ENCODE measurements at places on chromosomes 2 and 18.

DNA sequence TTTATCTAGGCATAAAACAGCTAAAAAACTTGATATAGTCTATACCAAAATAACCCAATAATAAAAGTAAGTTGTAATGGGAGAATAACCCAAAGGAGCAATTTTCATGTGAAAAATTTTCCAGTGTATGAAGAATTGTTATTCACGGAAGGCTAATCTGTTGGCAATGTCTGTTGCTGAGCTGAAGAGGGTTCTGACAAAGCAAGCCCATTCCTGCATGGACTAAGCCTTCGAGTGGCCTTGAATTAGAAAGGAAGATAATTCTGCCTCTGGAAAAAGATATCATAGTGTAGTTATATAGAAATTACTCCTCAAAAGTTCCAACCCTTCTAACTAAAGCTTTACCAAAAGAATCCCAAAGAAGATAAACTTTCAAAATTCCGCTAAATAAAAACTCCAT is 101.5 kb downstream of the MAP2 start:
- no peak for DNase-seq

DNA sequence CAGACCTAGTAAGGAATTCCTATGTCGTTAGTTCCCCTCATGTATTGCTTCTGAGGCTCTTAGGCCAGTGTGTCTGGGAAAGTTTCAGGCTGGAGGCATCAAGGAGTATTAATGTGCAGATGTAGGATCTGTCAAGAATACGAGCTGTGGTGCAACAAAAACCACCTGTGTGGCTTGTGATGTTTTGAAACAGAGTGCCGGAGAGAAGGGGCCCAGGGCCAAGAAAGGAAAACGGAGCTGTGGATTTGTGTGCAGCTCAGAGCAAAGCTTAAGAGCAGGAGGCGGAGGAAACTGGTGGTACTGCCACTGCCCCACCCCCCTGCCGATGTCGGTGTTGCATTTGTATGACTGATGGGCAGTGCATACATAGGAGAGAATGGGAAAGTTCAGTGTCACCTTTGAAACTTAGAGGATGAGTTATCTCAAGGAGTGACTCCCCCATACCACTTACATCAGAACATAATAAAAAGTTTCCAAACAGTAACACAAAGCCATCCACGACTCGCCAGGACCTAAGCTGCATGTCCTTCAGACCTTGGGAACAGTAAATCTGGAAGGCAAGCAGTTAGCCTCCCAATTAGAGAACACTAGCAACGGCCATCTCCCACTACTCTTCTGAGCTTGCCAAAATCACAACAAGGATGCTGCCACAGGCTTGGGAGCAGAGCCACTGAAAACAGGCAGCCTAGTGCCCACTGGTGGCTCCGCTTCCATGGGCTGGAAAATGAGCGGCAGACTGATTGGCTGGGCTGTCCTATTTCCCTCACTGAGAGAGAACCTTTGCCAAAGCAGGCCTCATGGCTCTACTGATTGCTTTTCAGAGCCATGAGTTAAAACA is 152.7 kb upstream of the NT5C1B start:
- no peak for DNase-seq

DNA sequence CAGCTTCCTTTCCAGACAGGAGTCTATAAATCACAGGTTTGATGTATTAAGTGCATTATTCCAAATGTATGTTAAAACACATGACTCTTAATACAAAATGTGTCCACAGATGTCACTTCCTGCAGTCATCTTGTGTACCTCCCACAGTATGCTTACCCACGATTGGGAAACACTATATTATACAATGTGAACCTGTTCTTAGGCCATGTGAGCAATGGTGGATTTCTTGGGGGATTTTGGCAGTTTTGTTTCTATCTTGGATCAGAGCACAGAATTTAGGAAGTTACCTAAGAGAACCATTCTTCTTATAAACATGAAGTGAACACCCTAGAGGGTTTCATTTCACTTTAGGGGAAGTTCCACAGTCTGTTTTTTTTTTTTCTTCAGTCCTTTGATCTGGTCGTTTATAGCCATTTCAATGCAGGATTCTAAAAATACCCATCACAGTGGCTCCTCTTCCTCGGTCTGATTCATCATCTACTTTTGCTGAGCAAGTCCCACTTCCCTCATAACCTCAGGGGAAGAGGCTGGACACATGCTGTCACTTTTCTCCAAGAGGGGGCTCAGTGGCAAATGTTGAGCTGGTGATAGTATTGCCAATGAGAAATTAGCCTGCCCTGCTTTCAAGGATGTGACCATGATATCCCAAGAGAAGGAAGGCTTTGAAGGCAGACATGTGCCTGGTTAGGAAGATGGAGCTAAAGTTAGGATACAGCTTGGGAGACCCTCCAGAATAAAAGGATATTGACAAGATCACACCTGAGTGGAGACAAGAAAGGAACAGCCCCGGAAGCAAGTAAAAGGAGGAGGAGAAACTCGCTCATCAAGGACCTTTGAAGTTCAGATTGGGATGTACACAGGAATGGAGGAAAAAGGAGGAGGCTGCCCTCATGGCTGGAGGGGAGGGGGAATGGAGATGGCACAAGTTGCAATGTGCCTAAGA is 22.6 kb downstream of the PLEK start:
- DNase-seq = no peak

GRCh38 chr2:142693171-142693950 is 184.1 kb upstream of the KYNU start:
- no peak for DNase-seq

- no peak for DNase-seq
Measured at GRCh38 chr2:7264791-7265190, 347.6 kb downstream of the RNF144A start.

DNA sequence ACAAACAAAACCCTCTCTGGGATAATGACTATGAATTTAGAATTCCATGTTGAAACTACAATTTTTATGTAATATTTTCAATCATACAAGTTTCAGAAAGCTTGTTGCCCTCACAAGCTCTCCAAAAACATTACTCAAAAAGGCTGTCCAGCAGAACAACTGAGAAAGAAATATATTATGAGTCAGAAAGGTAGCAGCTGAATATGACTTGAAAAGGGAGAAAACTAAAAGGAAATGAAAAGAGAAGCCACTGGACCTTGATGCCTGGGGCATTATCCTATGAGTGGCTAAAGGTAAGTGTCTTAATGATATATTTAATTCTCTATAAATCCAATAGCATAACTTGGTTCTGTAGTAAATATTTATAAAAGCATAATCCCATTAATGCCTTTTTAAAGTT is 61.8 kb downstream of the NXPH2 start:
- DNase-seq = no peak

GRCh38 chr2:222298311-222299150 is at the start of gene PAX3:
PAX3 (minus strand) TSS chr2:222298998; CDS start chr2:222298615, 383 bp downstream.
- no peak for DNase-seq

DNA sequence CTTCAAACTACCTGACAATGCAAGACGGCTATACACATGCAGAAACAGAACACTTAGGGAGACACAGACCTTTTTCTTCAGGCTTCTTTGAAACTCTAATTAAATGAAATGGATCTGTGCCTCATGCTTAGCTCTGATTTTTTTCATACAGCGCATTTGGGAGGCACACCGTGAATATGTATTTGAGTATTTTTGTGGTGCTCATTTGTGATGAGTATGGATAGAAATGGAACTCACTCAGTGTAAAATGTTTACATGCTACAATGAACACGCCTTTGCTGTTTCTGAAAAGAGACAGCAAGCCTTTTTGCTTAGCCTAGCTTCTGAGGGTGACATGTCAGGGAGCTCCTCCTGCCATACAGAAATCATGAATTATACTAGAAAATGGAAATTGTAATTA is 113.3 kb downstream of the FSHR start:
- DNase-seq = no peak

- no peak for DNase-seq
Measured at GRCh38 chr2:5454051-5454390, 238.2 kb upstream of the SOX11 start.

DNA sequence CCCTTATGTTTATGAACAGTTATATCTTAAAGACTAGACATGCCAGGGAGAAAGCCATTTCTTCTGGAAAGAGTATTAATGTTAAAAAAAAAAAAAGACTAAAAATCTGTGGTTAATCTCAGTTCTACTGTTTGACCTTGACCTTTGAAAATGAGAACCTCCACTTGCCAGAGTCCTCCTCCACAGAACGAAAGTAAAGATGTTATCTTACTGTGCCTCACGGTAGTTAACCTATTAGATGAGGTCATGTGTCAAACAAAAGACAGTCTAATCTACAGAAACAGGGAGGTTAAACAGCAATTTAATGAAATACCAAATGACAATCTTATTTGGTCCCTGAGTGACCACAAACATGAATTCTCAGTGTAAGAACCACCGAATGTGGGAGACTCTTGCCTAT is 51.2 kb downstream of the SLC14A2 start:
- DNase-seq = no peak

DNA sequence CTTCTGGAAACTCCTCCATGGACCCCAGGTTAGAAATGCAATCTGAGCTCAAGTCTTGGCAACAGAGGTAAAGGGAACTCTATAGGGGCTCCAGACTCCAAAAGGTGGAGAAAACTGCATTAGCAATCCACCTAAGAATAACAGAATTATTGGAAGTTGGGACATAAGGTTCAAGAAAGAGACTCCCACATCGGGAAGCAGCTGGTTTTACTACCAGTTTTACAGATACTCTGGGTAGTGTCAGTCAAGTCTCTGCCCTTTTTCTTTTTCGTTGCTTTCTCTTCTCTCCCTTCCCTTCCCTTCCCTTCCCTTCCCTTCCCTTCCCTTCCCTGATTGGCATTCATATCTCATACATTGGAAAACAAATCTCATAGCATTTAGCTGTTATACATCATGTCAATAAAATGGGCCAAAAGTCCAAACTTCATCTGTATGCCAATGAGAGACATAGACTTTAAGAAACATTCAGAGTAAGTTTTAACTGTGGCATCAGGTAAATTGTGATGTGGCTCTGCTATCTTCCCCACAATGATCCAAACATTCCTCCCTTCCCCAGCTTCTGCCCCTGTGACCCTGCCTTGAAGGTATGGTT is 166.7 kb downstream of the KCNE4 start:
- DNase-seq = no peak

GRCh38 chr2:104944495-104944894 is 90.6 kb downstream of the POU3F3 start:
- DNase-seq = no peak

DNA sequence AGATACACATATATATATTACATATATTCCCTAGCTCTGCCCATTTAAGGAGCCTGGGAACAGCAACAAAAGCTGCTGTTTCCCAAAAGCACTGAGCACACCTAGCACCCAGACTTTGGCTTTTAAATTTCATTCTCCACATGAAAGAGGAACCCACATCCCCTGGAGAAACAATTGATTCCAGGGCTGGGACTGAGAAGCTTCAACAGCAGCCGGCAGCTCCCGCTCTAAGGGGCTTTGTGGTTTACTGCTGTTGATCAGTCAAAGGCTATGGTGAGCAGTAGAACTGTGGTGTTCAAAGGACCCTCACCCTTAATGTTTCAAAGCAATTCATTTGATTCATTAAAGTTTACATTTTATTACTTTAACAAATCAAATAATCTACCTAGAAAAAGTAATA is 83.3 kb upstream of the SLC66A3 start:
- no peak for DNase-seq

DNA sequence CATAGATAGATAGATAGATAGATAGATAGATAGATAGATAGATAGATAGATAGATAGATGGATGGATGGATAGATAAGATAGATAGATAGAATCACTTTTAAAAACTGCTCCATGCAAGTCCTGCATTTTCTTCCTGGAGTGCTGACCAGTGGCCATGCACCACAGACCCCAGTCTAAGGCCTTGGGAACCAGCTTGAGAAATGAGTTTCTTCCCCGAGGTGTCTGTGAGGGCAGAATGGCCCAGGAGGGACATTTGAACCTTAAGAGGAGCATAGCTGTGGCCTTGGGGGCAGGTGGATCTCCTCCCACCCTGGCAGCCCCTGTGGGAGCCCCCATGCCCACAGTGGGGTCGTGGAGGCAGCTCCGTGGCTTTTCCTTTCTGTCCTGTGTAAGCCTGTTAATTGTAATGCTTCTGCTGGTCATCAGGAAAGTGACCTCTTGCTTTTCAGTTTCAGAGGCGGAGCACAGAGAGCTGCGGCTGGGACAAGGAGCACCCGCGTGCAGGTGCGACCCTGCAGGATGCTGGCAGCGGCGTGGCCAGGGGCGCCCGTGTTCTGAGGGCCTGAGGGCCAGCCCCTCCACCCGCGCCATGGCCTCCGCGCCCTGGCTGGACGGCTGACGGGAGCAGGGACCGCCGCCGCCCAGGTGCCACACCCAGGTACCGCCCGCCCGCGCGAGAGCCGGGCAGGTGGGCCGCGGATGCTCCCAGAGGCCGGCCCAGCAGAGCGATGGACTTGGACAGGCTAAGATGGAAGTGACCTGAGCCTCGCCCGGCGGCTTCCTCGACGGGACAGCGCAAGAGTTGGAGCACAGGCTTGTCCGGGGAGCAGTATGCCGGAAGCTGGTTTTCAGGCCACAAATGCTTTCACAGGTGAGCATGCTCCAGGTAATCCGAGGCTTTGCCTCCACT is 168.6 kb downstream of the LDLRAD4 start:
- no peak for DNase-seq

DNA sequence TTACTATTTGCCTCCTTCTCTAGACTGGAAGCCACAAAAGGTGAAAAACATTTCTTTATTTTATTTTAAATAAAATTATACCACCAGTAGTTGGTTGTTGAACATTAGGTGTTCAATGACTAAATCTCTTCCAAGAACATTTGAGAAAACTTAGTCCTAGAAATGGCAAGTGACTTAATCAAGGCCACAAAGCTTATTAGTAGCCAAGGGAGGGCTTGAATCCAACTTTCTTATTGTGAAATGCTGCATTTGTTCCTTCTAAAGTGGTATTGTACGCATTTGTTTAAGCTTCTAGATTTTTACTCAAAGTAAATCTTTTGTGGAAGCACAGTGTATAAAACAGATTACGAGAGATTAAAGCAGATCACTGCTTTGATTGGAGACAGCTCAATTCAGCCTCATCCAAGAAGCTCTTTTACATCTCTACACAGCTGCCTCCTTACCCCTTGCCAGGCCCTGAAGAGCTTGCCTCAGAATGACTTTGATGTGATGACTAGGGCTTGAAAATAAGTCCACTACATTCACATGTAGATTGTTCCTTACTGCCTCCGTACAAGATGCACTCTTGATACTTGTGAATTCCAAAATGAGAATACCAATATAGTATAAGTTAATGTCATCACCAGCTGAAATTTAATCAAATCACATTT is 244.8 kb downstream of the XIRP2 start:
- DNase-seq = no peak

DNA sequence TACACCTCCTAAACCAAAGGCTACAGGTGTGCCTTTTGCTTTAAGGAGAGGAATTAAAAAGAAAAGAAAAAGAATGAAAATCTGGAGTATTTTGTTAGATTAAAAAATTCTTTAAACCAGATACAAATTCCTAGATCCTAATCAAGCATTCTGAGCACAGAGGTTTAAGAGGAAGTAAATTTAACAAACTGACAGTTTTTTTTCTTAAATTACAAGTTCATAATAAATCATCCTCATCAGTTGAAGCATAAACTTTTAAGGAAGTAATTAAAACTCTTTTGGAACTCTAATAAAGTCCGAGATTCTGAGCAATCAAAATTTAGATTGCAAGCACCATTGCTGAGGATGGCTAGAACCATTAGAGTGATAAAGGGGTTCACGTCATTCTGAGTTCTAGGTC is 75.1 kb downstream of the POLE4 start:
- DNase-seq = no peak

Measured in stimulated activated CD8-positive, alpha-beta memory T cell treated with anti-CD3 and anti-CD28 coated beads, Interleukin-2, amount 100 ng/mL, for 1 hour (primary cell).